ENCODE measurements at places on chromosomes 4 and X.

DNA sequence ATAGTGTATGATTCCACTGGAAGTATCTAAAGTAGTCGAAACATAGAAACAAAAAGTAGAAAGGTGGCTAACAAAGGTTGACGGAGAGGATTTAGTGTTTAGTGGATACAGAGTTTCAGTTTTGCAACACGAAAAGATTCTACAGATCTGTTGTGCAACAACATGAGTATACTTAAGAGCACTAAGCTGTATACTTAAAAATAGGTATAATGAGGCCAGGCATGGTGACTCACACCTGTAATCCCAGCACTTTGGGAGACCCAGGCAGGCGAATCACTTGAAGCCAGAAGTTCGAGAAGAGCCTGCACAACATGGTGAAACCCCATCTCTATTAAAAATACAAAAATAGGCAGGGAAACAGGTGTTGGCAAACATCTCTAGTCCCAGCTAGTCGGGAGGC is 7.9 kb upstream of the ATRX start:
- no peak for DNase-seq

- no peak for DNase-seq
These were observed 76.2 kb downstream of the STARD8 start for GRCh38 chrX:68723491-68724155.

DNA sequence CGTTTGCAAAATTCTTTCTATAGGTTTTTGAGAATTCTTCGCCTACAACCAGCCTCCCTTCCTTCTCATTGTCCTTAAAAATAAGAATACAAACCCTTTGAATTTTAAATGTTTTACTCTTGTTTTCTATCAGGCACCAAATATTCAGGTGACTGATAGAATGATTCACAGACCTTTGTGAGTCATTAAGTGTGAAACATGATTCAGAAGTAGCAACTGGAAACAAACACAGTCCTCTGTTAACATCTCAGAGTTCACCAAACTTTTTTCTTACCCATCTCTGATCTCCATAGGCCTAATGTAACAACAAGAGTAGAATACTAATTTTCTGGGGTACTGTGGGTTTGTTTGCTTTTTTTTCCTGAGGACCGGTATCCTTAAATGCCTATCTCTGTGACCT is 63.4 kb upstream of the MAB21L2 start:
- no peak for DNase-seq

- no peak for DNase-seq
These were observed 73.0 kb downstream of the SEC24D start for GRCh38 chr4:118762730-118763477.

DNA sequence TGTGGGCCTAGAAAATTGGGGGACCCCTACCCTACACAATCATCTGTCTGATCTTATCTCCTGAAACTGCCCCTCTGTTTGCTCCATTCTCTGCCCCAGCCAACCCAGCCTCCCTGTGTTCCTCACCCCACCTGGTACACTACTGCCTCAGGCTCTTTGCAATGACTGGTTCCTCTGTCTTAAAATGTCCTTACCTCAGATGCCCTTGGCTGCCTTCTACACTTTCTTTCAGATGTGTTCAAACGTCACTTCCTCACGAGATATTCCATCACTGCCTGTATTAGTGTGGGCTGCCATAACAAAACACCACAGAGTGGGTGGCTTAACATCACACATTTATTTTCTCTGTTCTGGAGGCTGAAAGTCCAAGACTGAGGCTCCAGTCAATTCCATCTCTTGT is 29.2 kb downstream of the QDPR start:
- no peak for DNase-seq

All from AG09319 (cell line).